NCI-H510A (cell line): ENCODE measurements at places on chromosomes 5 and 9.
A peak's percentile ranks its signal among the peaks of the same experiment; 100 is the strongest.

DNA sequence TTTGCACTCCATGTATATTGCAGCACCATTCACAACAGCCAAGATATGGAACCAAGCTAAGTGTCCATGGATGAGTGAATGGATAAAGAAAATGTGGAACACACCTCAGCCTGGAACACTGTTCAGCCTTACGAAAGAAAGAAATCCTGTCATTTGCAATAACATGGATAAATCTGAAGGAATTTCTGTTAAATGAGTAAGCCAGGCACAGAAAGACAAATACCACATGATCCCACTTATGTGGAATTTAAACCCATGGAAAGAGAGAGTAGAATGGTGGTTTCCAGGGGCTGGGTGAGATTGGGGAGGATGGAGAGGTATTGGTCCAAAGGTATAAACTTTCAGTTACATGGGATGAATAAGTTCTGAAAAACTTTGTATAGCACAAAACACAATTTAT is 228.9 kb upstream of the CD180 start:
- DNase-seq = no peak

GRCh38 chr9:136278894-136279293 is 25.0 kb downstream of the CCDC187 start:
- DNase-seq = no peak

- no peak for DNase-seq
Measured at GRCh38 chr9:127050591-127051001, 71.8 kb downstream of the ANGPTL2 start.

DNA sequence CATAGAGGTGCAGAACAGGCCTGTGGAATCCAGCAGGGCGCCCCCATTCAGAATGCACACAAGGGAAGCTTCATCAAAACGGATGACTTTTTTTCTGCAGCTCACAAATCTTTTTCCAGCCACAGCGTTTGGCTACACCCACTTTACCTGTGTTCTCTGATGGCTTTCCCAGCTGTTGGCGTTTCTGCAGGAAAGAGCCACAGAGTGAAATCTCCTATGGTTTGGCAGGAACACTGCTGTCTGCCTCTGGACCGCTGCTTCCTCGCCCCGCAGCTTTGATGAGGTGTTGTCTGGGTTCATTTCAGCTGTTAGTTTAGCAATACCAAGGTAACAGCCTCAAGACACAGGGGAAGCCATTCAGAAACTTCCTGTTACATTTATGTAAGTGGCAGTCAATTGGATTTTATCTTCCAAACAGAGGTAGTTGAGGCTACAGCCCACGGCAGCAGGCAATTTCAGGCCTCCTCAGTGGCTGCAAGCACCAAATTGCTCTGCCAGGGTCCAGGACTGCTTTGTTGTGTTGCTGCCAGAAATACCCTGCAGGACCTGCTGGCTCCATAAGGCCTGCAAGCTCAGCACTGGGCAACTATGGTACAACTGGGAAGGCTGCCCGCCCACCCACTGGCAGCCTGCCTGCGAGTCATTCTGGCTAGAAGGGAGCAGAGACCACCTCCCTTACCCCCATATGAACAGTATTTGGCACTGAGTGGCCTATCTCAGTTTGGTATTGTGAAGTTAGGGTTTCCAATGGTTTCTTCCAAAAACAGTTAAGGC is 96.7 kb downstream of the MVB12B start:
- no peak for DNase-seq

- DNase-seq = no peak
Measured at GRCh38 chr5:122356855-122357254, 44.8 kb downstream of the SNCAIP start.

- DNase-seq = no peak
Measured at GRCh38 chr5:127441799-127442484, 75.5 kb upstream of the PRRC1 start.

DNA sequence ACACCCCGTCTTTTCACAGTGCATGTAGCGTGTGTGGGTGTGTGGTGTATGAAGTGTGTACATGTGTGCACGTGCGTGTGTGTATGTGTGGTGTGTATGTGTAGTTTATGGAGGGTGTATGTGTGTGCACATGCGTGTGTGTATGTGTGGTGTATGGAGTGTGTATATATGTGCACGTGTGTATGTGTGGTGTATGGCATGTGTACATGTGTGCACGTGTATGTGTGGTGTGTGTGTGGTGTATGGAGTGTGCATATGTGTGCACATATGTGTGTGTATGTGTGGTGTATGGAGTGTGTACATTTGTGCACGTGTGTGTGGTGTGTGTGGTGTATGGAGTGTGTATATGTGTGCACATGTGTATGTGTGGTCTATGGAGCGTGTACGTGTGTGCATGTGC is 13.2 kb downstream of the MYMK start:
- no peak for DNase-seq

GRCh38 chr5:140737486-140737885 is 37.2 kb downstream of the ZMAT2 start:
- no peak for DNase-seq

- no peak for DNase-seq
Measured at GRCh38 chr5:44246986-44247385, 142.2 kb downstream of the FGF10 start.

DNA sequence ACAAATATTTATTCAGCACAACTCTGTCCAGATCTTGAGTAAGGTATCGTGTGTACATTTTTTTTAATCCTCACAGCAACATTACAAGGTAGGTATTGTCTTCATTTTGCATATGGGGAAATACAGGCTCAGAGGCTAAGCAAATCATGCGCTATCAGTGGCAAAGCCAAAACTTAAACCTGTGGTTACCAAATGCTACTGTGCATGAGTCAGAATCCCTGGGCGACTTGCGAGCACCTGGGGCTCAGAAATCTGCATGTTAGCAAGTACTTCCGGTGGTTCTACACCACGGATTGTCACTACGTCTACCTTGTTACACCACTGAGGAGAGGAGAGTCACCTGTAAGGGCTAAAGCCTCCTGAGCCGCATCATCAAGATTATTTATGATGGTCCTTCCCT is 21.3 kb downstream of the C5orf58 start:
- no peak for DNase-seq

DNA sequence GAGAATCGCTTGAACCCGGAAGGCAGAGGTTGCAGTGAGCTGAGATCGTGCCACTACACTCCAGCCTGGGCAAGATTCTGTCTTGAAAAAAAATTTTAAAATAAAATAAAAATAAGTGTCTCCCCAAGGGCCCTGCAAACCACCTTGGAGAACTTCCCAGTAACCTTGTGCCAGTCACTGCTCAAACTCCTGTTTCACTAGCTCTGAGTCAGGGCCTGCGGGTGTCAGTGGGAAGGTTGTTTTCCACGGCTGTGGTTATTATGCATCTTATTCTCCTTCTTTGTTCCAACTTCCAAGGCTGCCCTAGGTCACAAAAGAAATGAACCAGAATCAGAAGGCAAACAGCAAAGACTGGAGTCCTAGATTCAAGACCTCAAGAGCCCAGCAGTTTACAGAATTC is 246.7 kb downstream of the ADAMTSL1 start:
- DNase-seq = no peak

DNA sequence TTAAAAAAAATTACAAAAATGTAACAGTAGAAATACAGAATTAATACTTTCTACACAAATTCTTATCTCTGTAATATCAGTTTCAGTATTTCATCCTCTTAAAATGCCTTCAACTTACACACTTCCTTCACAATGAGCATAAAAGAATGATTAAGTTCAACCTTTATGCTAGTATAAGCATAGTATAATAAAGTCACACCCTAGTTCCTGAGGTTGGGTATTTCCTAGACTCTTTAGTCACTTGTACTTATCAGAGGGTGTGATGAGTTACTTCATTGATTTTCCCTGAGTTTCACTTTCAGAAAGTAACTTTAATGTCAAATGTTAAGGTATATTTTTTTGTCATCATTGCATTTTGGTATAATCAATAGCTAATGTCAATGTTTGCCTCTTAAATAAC is 302.4 kb downstream of the PDE4D start:
- no peak for DNase-seq

GRCh38 chr5:176887252-176887849 is 11.8 kb downstream of the HK3 start:
- DNase-seq = no peak

DNA sequence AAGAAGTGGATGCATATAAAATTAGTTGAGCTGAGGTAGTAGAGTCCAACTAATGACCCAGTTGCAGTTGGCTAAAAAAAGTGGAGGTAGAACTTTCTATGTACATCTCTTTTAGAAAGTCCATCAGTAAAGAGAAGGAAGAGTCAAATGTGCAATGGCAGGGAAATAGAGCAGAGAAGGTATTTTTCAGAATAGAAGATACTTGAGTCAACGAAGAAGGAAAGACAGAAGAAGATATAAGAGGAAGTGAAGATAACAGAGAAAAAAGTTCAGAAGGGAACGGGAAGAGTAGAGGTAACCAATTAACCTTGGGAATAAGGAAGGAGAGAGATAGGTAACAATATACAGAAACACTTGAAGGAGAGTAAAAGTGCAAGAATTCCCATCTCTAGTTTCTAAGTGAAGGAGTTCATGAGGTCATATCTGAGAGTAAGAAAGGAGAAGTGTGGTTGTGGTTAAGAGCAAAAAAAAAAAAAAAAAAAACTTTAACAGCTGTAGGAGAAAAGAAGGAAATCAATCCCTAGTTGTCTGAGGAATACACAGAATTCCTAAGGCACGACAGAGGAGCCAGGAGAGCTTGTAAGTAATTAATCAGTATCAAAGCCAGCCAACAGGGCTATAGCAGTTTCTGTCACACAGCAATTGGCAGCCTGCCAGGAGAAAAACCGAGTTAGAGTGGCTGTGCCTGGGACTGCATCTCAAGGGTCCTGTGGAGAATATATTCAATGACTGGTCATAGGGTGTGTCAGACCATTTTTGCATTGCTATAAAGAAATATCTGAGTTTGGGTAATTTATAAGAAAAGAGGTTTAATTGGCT is 61.0 kb downstream of the ARL15 start:
- DNase-seq = no peak

- DNase-seq = no peak
Measured at GRCh38 chr5:39236718-39237117, 17.4 kb upstream of the FYB1 start.

DNA sequence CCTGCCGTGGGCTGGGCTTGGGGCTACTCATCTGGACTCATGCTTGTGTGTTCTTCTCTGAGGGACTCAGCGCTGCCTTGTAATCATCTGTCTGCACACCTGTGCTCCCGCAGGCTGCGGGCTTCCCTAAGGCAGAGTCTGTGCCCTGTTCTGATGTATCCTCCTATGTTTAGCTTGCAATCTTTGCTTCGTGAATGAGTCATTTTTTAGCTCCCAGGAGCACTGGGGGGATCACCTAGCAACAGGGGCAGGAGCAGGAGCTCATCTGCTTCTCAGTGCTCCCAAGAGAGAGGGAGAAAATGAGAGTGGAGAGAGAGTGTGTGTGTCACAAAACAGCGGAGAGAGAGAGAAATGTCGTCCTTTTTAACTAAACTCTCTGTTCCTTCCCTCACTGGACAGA is 202.4 kb upstream of the ZNF618 start:
- no peak for DNase-seq

DNA sequence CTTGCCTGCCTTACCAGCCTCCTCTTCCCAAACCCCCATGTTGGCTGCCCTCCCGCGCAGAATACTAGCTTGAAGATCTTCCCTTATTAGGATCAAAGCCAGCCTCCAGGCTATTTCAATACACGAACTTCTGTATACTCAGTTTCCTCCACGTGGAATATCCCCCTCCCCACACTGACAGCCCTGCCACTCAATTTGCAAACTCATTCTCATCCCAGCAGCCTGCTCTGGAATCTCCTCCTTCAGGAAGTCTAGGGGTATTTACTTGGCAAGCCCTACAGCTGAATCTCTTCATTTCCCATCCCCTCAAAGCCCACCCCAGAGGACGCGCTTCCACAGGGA is 157.0 kb upstream of the SMIM23 start:
- DNase-seq = no peak

GRCh38 chr5:150263801-150264621 is 25.6 kb downstream of the CAMK2A start:
- DNase-seq = peak; percentile 34

- no peak for DNase-seq
Measured at GRCh38 chr5:35863159-35863558, 6.5 kb downstream of the IL7R start.

DNA sequence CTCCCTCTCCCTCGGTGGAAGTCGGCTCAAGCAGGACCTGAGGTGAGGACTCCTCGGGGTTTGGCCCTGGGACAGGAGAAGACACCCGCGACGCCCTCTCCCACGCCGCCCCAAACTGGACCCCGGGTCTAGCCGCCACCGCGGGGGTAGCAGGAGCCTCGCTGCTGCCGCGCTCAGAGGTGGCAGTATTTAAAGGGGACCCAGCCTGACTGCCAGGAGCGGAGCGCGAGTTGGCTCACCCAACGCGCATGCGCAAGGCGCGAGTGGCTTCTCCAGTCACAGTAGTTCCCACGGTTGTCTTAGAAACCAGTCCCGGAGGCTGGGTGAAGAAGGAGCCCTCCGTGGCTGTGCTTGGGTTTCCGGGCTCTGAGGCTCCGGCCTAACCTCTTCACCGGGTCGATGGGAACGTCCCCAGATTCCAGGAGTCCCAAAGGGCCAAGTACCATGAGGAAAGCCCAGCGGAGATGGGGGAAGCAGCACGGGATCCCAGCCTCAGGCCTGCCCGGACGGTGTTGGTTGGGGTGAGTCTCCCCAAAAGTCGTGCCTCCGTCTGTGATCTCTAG is 477.8 kb downstream of the SPATA31A7 start:
- DNase-seq = no peak

DNA sequence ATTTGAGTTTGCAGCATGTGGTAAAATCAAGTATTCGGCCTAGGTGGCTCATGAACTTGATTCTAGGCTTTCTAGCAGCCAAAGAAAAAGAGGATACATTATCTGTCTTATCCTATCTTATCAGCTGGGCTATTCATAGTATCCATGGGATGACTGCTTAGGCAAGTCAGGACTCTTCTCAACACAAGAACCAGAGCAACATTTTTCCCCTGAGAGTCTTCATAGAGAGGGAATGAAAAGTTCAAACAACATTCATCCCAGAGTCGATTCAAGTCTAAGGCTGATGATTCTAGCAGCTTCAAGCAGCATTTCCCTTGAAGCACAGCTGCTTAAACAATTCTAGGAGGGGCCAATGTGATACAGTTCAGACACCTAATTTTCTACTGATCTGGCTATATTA is 3.0 kb downstream of the S100Z start:
- no peak for DNase-seq
